SK-N-MC (cell line): ENCODE measurements at places on chromosomes 16 and 17.

GRCh38 chr17:15256689-15257088 lies 8.4 kb downstream of the PMP22 start:
- no peak for DNase-seq

DNA sequence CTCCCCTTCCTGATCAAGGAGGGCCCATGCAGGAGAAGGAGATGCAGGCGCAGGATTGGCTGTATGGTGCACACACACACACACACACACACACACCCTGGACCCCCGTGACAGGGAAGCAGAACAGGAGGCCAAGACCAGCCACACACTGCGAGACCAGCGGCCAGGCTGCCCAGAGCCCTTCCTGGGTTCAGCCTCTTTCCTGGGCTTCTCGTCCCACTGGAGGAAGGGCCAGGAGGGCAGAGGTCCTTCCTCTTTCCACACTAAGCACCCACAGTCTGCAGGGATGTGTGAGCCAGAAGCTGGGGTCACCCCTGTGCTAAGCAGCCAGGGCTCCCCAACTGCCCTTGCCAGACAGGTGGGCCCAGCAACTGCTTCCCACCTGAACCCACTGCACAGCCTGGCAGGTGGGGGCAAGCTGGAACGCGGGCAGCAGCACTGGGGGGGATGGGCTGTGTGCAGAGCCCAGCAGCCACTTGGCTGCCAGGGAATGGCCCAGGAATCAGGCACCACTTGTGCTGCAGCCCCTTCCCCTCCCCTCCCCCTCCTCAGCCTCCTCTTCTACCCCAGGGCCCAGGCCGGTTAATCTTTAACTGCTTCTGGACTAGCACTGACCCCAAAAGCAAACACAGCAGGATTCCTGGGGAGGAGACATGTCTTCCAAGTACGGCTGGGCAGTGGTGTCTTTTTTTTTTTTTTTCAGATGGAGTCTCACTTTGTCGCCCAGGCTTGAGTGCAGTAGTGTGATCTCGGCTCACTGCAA lies 44.6 kb upstream of the SLC38A10 start:
- DNase-seq: no peak

GRCh38 chr16:72099377-72099818 lies 5.8 kb downstream of the DHX38 start:
- no peak for DNase-seq

GRCh38 chr16:50464325-50465290 lies 83.6 kb upstream of the NKD1 start:
- DNase-seq: no peak

GRCh38 chr16:80441935-80442334 lies 98.9 kb upstream of the DYNLRB2 start:
- DNase-seq: no peak
